GM03348 (cell line): ENCODE measurements at places on chromosomes 7 and 10.

DNA sequence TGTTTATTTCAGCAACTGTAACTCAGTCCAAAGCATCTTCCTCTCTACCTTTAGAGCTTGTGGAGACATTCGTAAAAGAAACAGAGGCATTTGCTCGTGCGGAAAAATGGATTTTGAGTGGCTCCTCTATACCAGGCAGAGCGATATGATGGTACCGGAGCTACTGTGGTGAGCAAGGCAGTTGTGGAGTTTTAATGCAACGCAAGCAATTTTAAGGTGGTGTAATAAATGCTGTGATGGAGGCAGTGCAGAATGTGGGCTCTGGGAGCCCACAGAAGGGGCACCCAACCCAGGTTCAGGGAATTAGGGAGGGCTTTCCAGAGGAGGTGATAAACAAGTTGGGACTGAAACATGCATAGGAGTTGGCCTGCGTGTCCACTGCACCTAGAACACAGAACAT lies 149.5 kb downstream of the CDH23 start:
- no peak for DNase-seq

DNA sequence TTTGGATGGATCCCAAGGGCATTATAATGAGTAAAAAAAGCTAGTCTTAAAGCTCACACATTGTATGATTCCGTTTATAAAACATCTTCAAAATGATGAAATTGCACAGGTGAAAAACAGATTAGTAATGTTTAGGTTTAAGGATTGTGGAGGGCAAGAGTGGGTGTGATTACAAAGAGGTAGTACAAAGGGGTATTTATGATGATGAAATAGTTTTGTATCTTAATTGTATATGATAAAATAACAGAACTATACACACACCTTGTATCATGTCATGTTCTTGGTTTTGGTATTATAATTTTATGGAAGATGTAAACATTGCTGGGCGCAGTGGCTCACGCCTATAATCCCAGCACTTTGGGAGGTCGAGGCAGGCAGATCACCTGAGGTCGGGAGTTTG lies 2.8 kb upstream of the SSC4D start:
- no peak for DNase-seq

DNA sequence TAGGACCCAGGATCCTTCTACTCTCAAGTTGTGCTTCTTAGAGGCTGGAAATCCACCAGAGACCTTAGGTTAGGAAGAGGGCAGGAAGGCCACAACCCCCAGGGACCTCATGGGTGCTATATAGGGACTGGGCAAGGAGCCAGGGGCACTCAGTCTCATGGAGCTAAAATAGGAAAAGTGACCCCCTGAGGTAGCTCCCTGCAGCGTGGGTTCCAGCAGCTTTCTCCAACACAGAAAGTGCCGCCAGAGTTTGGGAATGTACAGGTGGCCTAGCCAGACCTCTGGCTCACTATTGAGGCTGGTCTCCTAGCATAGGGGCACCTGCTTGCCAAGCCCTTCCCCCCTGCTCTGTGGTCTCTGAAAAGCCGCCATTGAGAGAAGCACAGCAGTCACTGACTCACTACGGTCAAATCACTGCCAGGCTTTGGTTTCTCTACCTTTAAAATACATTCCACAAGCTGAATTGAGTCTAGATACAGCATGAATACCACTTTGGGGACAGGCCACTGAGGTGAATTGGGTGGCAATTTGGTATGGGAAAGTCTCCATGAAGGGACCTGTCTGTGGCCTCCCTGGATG lies 333.2 kb upstream of the PODXL start:
- no peak for DNase-seq

DNA sequence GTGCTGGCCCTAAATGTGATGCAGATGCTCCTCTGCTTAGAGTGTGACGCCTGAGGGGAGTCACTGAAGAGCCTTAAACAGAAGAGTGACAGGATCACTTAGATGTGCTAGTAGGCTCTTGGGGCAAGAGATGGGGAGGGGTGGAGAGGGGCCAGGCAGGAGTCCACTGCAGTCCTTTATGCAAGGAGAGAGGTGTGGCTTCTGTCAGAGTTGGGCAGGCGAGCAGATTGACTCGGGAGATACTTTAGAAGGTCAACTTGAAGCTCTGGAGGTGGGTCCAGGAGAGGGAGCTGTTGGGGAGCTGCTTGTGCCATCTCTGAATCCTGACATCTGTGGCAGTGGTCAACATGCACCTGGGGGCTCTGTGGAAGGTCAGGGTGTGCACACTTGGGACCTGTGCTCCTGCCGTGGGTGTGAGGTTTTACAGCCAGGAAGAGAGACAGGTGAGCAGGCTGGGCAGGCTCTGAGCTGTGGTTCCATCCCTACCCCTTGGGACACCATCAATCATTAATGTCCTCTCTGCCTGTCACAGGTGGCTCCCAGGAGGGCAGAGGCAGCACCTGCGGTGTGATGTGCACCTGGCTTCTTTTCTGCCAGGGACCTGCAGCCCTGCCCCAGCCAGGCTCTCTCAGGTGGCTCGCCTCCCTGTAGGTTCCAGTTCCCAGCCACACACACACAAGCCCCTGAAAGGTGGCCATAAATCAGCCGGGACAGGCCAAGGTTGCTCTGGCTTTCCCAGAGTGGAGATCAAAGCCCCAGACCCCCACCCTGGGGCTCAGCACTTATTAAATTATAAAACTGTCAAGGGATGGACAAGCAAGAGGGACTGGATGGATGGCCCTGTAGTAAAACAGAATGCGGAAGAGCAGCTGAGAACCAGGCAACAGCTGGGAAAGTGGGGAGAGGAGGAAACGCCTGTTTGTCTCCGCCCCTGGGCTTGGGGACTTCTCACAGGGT lies 14.0 kb downstream of the NEURL1 start:
- no peak for DNase-seq

GRCh38 chr10:132674311-132674710 lies 111.6 kb downstream of the NKX6-2 start:
- DNase-seq, result no peak

- no peak for DNase-seq
These were observed 38.0 kb upstream of the RTKN2 start for GRCh38 chr10:62306663-62307062.

GRCh38 chr7:38950309-38950708 lies 27.4 kb upstream of the POU6F2 start:
- DNase-seq, result no peak

GRCh38 chr10:44309939-44310761 lies 74.7 kb downstream of the CXCL12 start:
- no peak for DNase-seq
